ENCODE measurements at places on chromosomes 5 and 9.

DNA sequence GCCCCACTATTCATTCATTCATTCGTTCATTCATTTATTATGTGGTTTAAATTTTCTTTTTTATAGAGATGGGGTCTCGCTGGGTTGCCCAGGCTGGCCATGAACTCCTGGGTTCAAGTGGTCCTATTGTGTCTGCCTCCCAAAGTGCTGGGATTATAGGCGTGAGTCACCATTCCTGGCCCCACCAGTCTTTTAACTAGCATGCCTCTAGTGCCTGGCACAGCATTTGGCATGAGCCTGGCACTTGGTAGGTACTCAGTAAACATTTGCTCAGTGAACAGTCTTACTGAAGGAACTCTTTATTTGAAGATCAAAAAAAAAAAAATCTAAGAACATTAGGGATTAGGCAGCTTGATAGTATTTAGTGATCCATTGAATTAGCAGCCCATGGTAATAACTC lies 98.1 kb downstream of the KDM4C start:
- no peak for DNase-seq

DNA sequence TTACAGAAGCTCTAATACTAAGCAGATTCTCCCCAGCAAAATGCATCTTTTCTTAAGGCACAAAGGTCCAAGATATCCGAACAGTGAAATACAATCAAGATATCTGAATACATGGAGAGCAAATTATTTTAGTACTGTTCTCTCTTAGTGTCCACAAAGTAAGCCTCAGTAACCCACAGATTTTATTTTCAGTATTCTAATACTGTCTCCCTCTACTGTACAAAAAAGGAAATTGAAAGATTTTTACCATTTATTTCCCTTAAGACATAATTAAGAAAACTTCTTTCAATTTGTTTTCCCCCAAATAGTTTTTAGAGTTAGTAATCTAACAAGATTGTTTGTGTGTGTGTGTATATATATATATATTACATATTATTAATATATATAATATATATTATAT lies 24.7 kb upstream of the NOL6 start:
- DNase-seq, result no peak

- DNase-seq, result no peak
Observed at GRCh38 chr5:10745133-10745532, 15.9 kb downstream of the DAP start.

DNA sequence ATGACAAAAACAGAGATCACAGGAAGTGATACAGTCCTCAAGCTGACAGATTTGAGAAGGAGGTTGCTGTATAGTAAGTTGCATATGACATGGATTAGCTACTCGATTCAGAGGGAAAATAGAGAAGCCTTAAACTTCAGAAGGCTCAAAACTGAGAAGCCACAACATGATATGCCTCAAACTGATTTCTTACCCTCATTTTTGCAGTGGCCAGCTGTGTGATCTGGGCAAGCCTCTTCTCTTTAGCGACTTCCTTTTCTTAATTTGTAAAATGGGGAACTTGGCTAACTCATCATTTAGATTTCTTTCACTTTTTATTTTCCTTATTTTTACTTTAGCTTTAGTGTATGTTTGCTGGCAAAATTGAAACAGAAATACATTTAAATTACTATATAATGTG lies 421.1 kb downstream of the KIF4B start:
- DNase-seq, result no peak

DNA sequence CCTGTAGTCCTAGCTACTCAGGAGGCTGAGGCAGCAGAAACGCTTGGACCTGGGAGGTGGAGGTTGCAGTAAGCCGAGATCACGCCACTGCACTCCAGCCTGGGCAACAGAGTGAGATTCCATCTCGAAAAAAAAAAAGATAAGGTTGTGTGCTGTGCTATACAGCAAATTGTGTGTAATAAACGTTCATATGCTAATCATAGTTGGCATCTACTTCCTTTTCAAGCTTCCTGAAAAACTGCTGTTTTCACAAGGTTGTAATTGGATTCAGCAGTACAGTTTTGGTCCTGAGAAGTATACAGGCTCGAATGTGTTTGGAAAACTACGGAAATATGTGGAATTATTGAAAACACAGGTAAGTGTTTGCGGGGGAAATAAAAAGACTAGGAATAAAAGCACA lies 25.5 kb downstream of the OTULINL start:
- no peak for DNase-seq

GRCh38 chr9:96137671-96138429 lies 164.1 kb downstream of the HSD17B3 start:
- DNase-seq, result no peak

Measured in left lobe of liver (tissue), 2 donors.